Panc1 (cell line): ENCODE measurements at places on chromosomes 13 and 19.

DNA sequence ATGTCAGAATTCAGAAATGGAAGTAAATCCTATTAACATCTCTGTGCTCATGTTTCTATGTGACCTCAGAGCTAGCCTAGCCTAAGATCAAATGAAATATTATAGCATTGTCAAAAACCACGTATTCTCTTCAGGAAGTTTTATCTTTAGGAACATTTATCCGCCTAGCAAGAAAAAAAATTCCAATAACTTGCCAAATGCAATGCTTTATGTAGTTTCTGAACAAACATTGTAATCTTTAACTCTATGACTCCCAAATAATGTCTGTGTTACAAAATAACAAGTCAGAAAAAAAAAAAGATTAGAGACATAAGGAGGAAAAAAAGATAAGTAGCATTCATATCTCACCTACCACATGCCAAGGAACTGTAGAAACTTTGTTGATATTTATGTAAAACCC, 18.4 kb upstream of the IPO5 start:
- DNase-seq = no peak

GRCh38 chr13:78012046-78012445, 93.4 kb upstream of the EDNRB start:
- DNase-seq = no peak

DNA sequence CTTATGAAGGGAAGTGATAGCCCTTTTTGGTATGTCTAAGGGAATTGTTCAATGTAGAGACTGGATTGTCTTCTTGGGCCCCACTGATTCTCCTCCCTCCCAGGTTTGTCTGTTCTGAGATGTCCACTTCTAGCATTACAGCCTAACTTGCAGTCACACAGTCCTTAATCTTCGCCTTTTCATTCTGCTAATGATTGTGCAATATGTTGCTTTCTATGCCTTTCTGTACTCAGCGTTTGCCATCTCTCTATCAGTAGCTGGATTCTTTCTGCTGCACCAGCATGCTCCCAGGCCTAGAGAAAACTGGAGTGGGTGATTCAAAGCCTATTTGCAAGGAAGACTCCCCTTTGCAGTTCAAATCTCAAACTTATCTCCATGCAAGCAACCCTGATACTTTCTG, 307.5 kb upstream of the DACH1 start:
- DNase-seq = no peak

DNA sequence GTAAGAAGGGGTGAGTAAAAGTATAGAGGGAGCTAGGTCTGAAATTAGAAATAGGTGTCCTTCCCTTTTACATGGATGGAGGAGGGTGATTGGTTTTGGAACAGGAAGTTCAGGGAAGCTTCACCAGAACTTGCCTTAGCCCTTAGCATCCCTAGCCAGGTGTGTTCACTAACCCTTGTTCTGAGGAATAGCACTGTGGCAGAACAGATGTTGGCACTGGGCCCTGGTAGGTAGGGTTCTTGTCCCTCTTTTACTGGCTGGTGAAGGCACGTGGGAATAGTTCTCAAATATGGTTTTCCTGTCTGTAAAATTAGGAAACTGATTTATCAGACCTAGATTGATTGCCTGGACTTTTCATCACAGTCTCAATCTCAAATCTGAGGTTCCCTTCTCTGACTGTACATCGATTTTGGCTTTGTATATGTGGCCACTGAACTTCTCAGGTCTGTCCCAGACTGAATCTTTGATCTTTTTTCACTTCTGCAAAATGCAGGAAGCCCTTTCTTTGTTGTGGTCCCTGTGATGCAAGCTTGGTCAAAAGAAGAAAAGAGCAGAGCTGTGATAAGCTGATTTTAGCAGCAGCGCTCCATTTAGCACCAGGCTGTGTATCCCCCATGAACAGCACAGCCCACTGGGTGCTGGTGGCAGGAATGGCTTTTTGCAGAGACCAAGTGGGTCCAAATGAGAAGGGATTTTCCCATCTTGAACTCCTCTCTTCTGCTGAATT, 86.2 kb upstream of the HTR2A start:
- no peak for DNase-seq

DNA sequence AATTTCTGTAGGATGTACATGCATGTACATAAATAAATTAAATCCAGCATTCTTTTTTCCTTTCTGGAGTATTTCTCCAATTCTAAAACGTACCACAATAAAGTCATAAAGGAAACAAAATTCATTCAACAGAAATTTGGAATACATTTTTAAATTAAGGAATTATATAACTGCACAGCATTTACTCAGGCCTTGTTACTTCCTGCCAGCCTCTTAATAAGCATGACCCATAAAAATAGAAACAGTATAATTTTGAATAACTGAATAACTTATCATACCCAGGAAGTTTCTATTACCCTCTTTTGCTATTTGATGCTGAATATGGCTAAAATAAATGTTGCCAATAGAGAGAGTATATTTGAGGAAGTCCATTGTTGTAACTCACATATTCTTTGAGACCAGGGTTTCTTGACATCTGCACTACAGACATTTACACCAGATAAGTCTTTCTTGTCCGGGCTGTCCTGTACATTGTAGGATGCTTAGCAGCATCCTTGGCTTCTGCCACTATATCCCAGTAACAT, 178.2 kb downstream of the KLF12 start:
- DNase-seq = no peak

DNA sequence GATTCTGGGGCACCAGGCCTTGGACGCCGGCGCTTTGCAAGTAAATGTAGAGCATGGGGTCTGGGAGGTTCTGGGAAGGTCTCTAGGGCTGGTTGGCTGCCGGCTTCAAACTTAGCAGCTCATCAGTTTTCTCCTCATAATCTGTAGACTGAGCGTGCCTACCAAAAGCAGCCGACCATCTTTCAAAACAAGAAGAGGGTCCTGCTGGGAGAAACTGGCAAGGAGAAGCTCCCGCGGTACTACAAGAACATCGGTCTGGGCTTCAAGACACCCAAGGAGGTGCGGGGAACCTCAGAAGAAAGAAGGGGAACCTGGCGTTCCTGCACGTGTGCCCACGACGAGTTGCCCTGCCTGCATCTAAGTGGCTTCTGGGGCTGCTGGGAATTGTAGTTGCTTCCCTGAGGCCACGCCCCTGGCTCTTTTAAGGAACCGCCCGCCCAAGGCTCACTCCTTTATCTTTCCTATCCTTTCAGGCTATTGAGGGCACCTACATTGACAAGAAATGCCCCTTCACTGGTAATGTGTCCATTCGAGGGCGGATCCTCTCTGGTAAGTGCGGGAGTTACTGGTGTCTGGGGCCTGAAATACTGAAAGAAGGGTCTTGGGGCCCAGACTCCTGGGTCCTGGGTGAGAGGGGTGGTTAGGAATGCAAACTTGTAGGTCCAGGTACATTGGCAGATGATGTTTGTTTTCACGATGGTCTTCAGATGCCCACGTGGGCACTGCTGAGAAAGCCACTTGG, 984 bp downstream of the RPS11 start:
- no peak for DNase-seq

DNA sequence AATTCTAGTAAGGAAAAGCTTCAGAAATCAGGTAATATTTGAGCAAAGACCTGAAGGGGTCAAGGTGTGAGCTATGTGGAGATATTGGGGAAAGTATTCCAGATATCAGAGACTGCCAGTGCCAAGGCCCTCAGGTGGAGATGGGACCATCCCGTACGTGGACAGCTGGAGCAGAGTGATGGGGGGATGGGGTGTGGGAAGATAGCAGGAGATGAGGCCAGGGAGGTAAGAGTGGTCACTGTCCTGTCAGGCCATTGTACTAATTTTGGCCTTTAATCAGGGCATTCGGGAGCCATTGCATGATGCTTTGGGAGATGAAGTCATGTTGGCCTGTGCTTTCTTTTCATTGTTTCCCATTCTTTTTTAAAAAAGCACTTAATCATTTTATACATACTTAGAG, 13.1 kb upstream of the GPR18 start:
- no peak for DNase-seq

- DNase-seq = no peak
Observed at GRCh38 chr13:114038211-114038613, 64.3 kb upstream of the C13orf46 start.

- peak; percentile 51 for DNase-seq
Observed at GRCh38 chr19:53553865-53554791, 16.2 kb downstream of the ZNF331 start.

DNA sequence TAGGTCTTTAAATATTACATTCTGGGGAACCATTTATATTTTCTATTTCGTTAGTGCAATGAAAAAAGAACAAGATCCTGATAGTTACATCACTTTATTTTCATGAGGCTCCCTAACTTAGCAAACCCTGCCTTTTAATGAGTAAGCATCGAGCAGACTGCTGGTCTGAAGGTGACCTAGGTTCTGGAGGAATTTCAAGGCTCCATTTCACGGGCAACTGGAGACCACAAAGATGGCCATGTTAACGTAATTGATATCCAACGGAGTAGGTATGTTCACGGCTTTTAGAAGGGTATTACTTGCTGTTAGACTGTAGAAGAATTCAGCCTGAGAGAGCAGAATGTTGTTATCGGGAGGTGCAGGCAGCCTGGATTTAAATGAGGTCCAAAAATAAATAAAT, 1597.6 kb downstream of the EFNB2 start:
- no peak for DNase-seq

DNA sequence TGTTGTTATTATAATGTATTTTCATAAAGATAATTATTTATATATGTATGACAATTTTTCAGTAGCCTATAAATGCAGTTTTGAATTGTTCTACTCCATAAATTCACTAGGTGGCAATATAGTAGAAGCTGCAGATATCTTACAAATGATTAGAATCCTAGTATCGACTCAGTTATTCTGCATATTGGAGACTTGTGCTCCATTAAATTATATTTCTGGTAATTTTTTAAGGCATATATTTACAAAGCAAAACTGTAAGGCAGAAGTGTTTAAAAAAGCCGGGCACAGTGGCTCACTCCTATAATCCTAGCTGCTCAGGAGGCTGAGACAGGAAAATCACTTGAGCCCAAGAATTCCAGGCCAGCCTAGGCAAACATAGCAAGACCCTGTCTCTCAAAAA, 58.7 kb downstream of the DPY19L3 start:
- DNase-seq = peak; percentile 27
